Activated CD8-positive, alpha-beta memory T cell treated with anti-CD3 and anti-CD28 coated beads for 48 hours (primary cell): ENCODE measurements at places on chromosomes 1 and 21.

GRCh38 chr1:87786861-87787545, 458.3 kb downstream of the LMO4 start:
- DNase-seq: no peak

- DNase-seq: no peak
Observed at GRCh38 chr1:6519491-6519934, 28.0 kb upstream of the PLEKHG5 start.

GRCh38 chr1:19057182-19057779, 100.8 kb upstream of the IFFO2 start:
- DNase-seq: no peak

- DNase-seq: no peak
Observed at GRCh38 chr1:246519514-246519913, 12.4 kb upstream of the SMYD3 start.

- no peak for DNase-seq
Observed at GRCh38 chr1:183443466-183443865, 25.3 kb upstream of the NMNAT2 start.

DNA sequence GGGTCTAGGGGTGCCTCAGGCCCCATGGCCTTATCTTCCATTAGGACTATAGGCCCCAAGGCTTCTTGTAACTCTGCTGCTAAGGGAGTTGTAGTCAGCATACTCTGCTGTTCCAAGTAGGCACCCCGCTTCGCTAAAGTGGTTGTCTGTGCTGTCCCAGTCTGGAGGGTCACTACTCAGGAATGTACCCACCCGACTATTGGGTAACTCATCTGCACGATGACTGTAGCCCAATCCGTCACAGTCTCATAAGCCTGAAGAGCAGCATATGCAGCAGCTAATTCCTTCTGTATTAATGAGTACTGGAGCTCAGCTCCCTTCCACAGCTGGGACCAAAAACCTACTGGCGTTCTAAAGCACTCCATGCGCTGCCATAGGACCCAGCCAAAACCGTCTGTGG, 111.0 kb downstream of the GDAP2 start:
- no peak for DNase-seq

GRCh38 chr1:230957580-230957989, 21.1 kb downstream of the TTC13 start:
- DNase-seq: no peak

DNA sequence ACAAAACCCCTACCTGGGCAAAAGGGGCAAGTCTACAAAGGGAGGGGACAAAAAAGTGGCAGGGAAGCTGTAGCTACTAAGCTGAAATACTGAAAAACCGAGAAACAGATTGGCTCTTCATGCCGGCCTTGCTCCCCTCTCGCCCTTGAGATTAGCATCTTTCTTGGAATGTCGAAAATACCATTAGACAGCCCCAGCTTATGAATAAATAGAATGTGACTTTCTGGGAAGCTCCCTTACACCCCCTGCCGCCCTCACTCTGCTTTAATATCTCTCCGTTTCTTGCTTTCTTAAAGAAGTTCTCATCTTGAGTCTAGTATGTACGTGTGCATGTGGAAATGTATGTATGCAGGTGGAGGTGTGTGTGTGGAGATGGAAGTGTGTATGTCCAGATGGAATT, 14.1 kb downstream of the TRAF3IP3 start:
- no peak for DNase-seq

DNA sequence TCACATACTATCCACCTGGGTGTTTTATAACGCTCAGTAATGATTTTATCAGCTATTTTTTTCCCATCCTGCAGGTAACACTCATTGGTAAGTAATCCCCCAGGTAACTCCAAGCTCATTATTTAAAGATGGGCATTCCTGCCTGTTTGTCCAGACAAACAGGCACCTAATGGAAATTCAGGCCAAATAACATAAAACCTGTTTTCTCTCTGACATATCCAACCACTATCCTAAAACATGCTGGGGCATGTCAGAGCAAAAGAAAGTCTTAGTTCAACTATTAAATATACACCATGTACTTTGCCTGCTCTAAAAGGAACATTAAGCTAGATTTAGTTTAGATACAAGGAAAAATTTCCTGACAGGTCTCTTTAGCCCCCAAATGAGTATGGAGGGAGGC, 987.7 kb downstream of the TTLL7 start:
- no peak for DNase-seq
